GM12891 (cell line): ENCODE measurements at places on chromosomes 5 and 9.

- no peak for DNase-seq
Measured at GRCh38 chr9:9623506-9623905, 989.3 kb downstream of the PTPRD start.

GRCh38 chr9:13885258-13885657, 428.7 kb downstream of the NFIB start:
- DNase-seq = no peak

- no peak for DNase-seq
Measured at GRCh38 chr5:79030663-79031484, 38.6 kb downstream of the DMGDH start.

DNA sequence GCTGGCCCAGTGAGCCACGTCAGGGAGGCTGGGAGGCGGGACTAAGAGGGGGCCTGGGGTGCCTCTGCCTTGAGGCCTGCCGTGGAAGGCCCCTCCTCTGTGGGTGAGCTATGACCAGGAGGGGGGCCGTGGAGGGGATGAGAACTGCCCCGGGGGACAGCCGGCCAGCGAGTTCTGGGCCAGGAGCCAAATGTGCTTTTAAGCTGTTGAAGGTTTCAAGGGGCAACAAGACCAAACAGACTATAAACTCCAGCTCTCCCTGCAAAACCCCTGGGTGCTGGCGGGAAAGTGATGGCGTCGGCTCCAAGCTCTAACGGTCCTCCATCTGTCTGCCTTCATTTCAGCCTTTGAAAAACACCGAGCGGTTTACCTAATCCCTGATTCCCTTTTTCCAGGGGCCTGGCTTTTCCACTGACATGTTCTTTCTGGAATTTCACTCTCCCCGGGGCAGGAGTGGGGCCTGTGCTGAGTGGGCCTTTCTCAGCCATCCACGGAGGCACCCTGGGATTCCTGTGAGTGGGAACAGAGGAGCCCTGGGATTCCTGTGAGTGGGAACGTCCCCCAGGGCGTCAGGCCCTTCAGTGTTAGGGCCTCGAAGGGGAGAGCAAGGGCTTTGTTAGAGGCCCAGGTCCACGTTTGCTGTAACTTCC, 65.6 kb downstream of the COL5A1 start:
- no peak for DNase-seq

GRCh38 chr9:120877276-120878034, 467 bp upstream of the PHF19 start:
- peak; percentile 72 for DNase-seq
